Activated CD4-positive, CD25-positive, alpha-beta regulatory T cell treated with anti-CD3 and anti-CD28 coated beads, Interleukin-2, amount 50 U/mL, for 16 hours (primary cell): ENCODE measurements at places on chromosomes 7 and 10.

GRCh38 chr7:138480527-138480926 lies 20.5 kb downstream of the TRIM24 start:
- no peak for DNase-seq

DNA sequence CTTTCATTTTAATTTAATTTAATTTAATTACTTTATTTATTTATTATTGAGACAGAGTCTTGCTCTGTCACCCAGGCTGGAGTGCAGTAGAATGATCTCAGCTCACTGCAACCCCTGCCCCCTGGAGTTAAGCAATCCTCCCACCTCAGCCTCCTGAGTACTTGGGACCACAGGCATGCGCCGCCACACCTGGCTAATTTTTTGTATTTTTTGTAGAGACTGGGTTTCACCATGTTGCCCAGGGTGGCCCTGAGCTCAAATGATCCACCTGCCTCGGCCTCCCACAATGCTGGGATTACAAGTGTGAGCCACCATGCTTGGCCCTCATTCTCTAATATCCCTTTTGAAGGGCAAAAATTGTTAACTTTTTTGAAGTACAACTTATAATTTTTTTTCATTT lies 92.9 kb downstream of the XRCC2 start:
- no peak for DNase-seq

DNA sequence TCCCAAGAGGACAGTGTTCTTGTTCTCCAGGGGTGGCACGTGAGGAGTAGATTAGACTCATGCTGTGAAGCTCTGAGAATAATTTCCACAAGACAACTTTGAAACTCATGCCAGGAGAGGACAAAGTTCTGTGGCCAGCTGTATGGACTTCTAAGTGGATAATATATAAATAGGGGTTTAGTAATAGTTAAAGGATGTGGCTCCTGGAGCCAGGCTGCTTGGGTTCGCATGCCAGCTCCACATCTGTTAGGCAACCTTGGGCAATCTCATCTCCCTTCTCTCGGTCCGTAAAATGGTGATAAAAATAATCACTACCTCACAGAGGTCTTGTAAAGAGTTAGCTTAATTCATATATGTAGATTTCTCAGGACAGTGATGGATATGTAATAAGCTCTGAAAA lies 35.8 kb downstream of the ACSL5 start:
- DNase-seq: no peak

DNA sequence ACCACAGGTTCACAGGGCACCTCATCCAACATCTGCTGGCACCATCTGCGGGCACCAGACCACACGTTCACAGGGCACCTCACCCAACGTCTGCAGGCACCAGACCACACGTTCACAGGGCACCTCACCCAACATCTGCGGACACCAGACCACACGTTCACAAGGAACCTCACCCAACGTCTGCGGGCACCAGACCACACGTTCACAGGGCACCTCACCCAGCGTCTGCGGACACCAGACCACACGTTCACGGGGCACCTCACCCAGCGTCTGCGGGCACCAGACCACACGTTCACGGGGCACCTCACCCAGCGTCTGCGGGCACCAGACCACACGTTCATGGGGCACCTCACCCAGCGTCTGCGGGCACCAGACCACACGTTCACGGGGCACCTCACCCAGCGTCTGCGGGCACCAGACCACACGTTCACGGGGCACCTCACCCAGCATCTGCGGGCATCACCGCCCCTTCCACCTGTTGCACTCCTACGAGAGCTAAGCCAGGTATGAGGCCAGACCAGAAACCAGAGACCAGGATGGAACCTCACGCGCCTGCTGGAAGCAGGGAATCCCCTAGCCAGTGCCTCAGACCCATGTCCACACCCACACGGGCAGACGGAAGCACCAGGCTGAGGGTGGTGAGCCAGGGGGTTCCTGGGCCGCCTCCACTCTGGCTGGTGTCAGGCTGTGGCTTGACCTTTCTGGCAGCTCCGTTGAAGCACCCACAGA lies 182.8 kb downstream of the MAD1L1 start:
- no peak for DNase-seq

- no peak for DNase-seq
Measured at GRCh38 chr10:128420623-128421022, 294.4 kb upstream of the MKI67 start.

- DNase-seq: no peak
Measured at GRCh38 chr7:81783818-81784217, 14.0 kb upstream of the HGF start.
